Activated CD4-positive, alpha-beta T cell treated with anti-CD3 and anti-CD28 coated beads, Interleukin-2, amount 10 ng/mL, durations not matched to agents 24 days and 14 days (primary cell): ENCODE measurements at places on chromosomes 7 and 10. TPM values are rescaled to one million over a fixed set of nuclear protein-coding genes. Genes with fewer than 3 reads are reported as not detected.

MLLT10 gene
- total RNA-seq = 40.2 and 42.0 TPM in 2 replicates

ZNF239 gene
- 2.5 TPM in 2 replicates for total RNA-seq

IMPDH1 gene
- total RNA-seq = 102 and 105 TPM in 2 replicates

TRIL gene
- total RNA-seq = 0.12 and 0.16 TPM in 2 replicates

HOXA1 gene
- total RNA-seq = 0.09 and 0.16 TPM in 2 replicates

UCMA gene
- total RNA-seq = not detected in 2 replicates

HMX3 gene
- not detected in 2 replicates for total RNA-seq

OR2A12 gene
- total RNA-seq = not detected in 2 replicates

FAM221A gene
- 6.6 TPM in 2 replicates for total RNA-seq

TECTB gene
- not detected in 2 replicates for total RNA-seq

CRHR2 gene
- not detected in 2 replicates for total RNA-seq

TOMM7 gene
- 196 and 201 TPM in 2 replicates for total RNA-seq

PTN gene
- not detected in 2 replicates for total RNA-seq

CALHM3 gene
- total RNA-seq = not detected in 2 replicates

PON1 gene
- total RNA-seq = not detected in 2 replicates

CPN1 gene
- not detected in 2 replicates for total RNA-seq

ATP5MK gene
- total RNA-seq = 477 and 504 TPM in 2 replicates

TCTN3 gene
- 42.7 and 44.6 TPM in 2 replicates for total RNA-seq

PTF1A gene
- total RNA-seq = not detected in 2 replicates

SMIM30 gene
- total RNA-seq = 35.0 and 37.7 TPM in 2 replicates

EBF3 gene
- total RNA-seq = not detected in 2 replicates

CYP3A4 gene
- not detected in 2 replicates for total RNA-seq

PRRT4 gene
- total RNA-seq = 0.14 TPM in 2 replicates

ZSCAN21 gene
- 8.0 TPM in 2 replicates for total RNA-seq

TAS2R3 gene
- 1.2 and 2.2 TPM in 2 replicates for total RNA-seq

CCL24 gene
- not detected in 2 replicates for total RNA-seq

MYO3A gene
- total RNA-seq = not detected in 2 replicates

TMEM225B gene
- total RNA-seq = 0.50 and 0.61 TPM in 2 replicates

MOGAT3 gene
- not detected in 2 replicates for total RNA-seq

OR6B1 gene
- not detected in 2 replicates for total RNA-seq

CRTAC1 gene
- total RNA-seq = not detected in 2 replicates

SPAM1 gene
- total RNA-seq = not detected in 2 replicates

TAS2R41 gene
- not detected in 2 replicates for total RNA-seq

C10orf90 gene
- total RNA-seq = not detected in 2 replicates

IL2RA gene
- total RNA-seq = 965 and 989 TPM in 2 replicates

GSTO2 gene
- 0.77 and 1.3 TPM in 2 replicates for total RNA-seq

ASCC1 gene
- total RNA-seq = 33.6 and 34.1 TPM in 2 replicates
